ENCODE measurements at places on chromosomes 11 and 22. TPM values are rescaled to one million over a fixed set of nuclear protein-coding genes. Genes with fewer than 3 reads are reported as not detected.

The KDELR3 gene
- 29.3 TPM for total RNA-seq

The IL17REL gene
- 0.04 TPM for total RNA-seq

The MYRF gene
- 0.28 TPM for total RNA-seq

The GRM5 gene
- total RNA-seq, result under 0.01 TPM
